ENCODE measurements at places on chromosomes 1 and 21.
A peak's percentile ranks its signal among the peaks of the same experiment; 100 is the strongest.

DNA sequence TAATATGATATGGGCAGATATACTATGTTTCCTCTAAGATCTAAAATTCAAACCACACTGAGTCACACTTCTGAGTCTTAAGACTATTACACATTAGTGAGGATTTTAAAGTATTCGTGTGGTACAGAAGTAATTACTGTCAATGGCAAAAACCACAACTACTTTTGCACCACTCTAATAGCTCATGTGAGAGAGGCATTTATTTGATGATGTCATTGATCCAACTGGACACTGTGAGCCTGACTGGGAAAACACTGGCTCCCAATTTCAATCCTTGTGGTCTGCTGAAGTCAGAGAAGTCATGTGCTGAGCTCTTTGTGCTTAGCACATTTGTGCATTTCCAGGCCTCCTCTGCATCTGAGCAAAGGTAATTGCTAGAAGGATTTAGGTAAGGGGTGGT is 377.8 kb downstream of the USH2A start:
- DNase-seq: peak; percentile 42

DNA sequence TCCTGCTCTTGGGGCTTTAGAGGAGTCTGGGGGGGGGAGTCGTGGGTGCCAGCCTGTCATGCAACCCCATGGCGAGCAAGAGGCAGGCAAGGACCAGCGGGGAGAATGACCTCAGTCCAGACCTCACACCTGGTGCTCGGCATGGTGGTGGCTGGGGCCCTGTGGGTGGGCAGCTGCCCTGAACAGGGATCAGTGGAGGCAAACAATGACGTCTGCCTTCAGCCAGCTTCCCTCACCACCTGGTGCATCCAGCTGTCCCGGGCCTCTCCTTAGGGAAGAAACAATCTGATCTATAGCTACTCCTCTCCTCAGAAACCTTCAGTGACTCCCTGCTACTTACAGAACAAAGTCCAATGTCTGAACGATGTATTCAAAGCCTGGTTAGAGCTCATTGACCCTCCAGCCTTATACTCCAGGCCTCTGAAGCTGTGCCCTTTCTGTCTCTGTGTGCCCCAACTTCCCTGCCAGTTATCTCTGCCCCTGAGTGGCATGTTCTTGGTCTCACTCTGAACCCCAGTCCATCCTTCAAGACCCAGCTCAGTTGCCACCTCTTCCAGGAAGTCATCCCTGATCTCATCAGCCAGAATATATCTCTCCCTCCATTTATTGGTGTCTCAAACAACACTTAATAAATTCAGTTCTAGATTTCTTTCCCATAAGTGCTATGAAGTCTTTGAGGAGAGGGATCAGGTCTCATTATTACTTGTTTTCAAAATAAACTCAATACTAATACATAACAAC is 6.6 kb downstream of the PADI2 start:
- DNase-seq: no peak

- peak; percentile 46 for DNase-seq
Observed at GRCh38 chr1:244231572-244232315, 180.7 kb downstream of the ZBTB18 start.

- DNase-seq: no peak
Observed at GRCh38 chr21:17964716-17965115, 145.6 kb upstream of the C21orf91 start.

- DNase-seq: peak; percentile 96
Observed at GRCh38 chr1:197967066-197967465, 49.9 kb downstream of the LHX9 start.

DNA sequence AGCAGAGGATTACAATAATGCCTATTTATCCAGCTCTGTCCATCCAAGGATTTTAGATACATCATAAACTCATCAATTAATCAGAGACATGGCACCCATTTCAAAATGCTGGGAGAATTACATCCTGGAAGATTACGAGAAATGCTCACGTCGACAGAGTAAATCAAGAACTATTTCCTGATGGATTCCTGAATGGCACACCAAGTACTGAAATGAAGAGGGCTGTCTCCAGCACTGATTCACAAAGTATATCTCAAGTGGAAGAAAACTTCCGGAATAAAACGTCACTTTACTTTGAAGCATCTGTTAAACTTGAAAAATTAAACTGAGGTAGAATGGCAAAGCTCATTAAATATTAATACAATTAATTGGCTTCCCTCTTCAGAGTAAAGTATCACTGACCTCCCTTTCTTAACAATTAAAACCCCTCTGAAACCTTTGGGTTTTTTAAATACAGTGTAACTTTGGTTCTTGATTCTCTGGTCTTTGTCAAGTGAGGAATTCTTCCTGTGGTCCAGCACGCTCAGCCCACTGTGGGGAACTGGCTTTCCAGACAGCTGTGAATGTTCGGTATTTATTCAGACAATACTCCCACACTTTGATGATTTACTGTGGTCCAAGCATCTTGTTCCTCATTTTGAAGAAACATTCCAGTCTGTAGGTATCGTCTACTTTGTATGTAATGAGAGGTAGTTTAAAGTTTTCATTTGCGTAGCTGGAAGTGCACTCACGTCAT is 288.0 kb downstream of the NFIA start:
- DNase-seq: no peak

DNA sequence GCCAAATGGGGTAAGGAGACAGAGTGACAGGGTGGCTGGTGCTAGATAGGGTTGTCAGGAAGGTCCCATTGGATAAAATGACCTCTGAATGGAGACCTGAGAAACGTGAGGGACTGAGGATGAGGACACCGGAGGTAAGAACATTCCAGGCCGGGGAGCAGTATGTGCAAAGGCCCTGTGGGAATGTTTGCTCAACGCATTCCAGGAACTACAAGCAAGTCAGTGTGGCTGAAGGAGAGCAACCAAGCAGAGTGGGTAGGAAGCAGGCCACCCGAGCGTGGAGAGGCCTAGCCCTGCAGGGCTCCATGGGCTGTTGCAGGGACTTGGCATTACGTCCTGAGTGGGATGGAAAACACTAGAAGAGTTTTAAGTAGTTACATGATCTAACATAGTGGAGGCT is 185.6 kb downstream of the ZBTB18 start:
- DNase-seq: no peak

- no peak for DNase-seq
Observed at GRCh38 chr1:116763116-116763786, 9.0 kb downstream of the CD2 start.

- no peak for DNase-seq
Observed at GRCh38 chr1:41417335-41417682, 56.1 kb downstream of the FOXO6 start.

DNA sequence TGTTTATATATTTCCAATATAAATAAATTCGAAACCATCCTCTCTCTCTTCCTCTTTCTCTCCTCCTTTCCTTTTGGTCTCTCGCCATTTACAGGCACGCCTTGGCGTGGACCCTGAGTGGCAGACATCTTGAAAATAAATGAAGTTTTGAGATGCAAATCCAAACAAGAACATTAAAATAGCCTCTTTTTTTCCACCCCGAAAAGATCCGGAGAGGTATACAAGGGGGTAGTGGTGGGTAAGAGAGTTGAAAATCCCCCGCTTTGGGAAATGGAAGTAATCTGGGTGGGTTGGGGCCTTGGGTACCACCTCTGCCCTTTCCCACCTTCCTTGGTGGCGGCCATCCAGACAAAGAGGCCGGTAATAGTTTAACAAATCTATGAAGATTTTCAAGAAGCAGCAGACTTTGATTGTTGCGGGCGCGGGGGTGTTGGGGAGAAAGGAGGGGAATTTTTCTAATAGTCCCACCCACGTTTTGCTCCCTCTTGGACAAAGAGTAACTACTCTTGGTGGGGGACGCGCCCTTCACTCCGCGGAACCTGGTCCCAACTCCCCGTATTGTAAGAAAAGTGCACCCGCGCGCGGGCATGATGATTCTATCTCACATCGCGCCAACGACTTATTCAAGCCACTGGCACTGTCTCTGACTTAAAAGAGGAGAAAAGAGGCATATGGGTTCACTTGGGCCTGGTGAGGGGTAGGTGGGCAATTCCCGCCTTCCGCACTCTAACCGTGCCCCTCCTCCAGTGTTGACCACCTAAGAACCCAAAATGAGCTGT is 4.0 kb upstream of the FOXD3 start:
- no peak for DNase-seq

- peak; percentile 78 for DNase-seq
Observed at GRCh38 chr1:16165548-16165947, 9.7 kb upstream of the EPHA2 start.

GRCh38 chr1:172914501-172915144 is 136.1 kb downstream of the TNFSF18 start:
- no peak for DNase-seq

DNA sequence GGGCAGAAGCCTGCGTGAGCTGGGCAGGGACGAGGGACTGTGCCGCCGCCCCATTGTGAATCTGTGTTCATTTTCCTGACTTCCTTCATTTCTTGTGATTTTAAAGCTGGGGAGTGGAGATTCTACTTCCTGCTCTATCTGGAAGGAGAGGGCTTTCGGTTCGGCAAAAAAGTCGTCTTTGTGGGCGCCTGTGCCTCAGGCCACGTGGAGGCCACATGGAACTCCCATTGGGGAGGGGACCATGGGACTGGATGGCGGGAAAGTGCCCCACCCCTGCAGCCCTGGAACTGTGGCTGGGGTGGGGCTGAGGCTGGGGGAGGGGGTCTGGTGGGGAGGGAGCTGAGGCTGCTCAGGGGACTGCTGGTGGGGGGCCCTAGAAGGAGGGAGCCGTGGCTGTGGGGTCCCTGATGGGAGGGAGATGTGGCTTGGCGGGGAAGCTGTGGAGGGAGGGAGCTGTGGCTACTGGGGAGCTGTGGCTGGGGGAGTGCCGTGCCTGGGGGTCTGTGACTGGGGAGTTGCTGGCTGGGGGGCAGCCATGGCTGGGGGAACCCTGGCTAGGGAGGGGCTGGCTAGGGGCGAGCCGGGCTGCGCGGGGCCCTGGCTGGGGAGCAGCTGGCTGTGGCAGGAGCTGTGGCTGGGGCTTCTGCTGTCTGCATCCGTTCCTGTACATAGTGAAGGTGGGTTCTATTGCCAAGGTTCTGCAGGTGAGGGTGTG is 31.5 kb downstream of the COL18A1 start:
- DNase-seq: no peak

DNA sequence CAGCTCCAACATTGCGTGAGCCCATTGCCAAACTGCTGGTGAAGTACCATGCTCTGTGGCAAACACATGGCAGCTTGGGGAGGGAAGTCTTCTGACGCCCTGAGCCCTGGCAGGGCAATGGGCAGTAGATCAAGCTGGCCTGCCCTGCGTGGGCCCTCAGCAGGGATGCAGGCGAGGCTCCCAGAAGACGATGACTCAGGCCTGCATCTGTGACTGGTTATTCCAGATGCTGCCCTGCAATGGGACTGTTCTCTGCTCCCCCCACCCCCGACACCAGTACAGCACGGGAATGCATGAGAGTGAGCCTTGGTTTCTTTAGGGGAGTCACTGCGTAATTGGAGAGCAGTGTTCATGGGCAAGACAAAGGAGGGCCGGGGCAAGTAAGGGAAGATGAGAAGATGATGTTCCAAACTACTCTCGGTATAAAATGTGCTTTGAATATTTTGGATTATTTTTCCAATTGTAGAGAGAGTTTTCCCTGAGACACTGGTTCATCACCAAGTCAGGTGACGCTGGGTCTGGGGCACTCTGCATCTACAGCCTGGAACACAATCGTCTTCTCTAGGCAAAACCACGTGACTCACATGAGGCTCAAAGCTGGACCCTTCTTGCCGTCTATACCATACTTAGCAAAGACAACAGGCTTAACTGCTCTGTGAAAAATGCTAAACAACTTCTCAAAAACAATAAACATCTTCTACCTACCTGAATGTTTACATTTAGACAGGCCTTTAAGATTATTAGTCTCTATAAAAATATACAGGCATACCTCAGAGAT is 9.0 kb upstream of the C1orf198 start:
- no peak for DNase-seq

DNA sequence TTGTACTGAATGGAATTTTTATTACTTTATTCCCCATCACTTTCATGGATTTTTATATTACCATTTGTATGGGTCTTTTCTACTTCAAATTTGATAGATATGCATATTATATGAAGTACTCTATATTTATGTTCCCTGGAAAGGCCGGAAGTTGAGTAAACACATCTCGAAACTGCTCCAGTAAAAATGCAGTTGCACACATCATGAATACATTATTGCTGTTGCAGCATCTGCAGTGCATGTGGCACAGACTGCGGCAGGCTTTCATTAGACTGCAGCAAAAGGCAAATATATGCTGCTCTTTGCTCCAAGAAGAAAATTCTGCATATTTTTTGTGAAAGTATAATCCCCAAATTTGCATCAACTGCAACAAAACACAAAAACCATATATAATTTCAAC is 48.7 kb upstream of the LRRC7 start:
- DNase-seq: no peak

GRCh38 chr1:207672522-207673130 is 27.7 kb downstream of the CR1L start:
- DNase-seq: peak; percentile 84

DNA sequence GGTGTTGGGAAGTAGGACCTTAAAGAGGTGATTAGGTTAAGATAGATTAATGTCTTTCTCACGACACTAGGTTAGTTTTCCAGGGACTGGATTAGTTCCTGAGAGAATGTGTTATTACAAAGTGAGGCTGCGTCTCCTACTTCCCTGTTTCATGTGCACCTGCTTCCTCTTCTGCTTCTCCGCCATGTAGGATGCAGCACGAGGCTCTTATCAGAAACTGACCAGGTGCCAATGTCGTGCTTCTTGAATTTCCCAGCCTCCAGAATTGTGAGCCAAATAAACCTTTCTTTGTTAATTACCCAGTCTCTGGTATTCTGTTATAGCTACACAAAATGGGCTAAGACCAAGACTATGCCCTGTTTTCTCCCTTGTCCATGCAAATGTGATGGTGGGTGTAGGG is 152.2 kb upstream of the LMO4 start:
- no peak for DNase-seq

DNA sequence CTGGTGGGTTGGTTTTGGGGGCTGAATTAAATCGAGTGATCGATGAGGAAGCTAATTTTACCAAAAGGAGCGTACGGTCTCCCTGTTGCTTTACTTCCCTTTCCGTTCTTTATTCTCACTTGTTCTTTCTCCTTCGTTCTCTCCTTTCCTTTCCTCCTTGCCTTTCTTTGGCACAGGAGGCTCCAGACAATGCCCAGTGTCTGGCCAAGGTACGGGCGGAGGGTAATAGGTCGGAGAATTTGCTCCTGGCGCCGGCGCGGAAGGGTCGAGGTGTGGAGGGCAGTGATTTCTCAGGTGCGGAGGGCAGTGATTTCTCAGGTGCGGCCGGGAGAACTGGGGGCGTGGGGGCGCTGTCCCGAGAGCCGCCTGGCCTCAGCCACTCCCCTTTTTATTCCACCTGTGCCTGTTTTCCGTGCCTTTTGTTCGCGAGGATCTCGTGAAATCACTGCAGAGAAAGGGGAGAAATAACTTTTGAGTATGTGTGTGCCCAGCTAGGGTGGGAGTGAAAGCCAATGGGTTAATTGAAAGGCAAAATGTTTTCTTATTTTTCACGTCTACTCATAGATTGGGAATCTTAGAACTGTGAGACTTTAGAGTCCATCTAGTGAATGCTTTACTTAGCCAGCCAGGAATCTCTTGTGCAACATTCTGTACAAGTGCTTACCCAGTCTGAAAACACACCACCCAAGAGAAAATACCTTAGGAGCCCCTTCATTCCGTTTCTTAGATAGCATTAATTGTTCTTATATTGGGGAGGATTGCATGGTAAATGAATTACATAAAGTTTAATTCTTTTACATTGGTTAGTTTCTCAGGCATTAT is 1.3 kb downstream of the FNBP1L start:
- DNase-seq: peak; percentile 58

GRCh38 chr1:31273619-31274018 is 23.0 kb downstream of the SNRNP40 start:
- DNase-seq: no peak
